Stimulated activated CD8-positive, alpha-beta memory T cell treated with anti-CD3 and anti-CD28 coated beads, Interleukin-15, amount 100 ng/mL, for 48 hours (primary cell): ENCODE measurements at places on chromosomes 2 and 18.

DNA sequence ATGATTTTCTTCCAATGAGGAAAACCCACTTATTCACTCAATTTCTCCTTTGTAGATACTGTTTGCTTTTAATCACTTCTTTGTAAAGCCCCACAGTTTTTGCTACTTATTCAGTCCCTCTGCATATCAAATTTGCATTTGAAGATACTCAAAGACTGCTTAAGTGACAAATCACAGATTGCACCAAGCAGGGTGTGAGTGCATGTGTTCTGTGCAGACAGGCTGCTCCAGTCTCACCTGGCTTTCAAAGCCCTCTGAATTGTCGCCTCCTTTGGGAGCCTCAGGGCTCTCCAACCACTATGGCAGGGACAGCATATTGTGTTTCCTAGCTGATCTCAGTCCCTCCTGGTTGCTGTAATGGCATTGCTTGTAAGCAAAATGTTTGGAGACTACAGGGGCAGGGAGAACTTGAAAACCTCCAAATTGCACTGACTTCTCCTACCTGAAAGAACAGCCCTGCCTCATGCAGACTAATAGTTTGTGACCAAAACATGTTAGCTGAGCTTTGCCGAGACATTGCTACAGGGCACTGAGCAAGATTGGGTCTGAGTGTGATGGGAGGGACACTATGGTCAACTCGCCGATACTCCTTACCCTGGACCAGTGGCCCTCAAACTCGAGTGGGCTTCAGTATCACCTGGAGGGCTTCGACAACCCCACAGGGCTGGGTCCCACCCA, 96.8 kb downstream of the POLE4 start:
- no peak for DNase-seq

- no peak for DNase-seq
These were observed 198.3 kb upstream of the NABP1 start for GRCh38 chr2:191479680-191480023.

- no peak for DNase-seq
These were observed 42.0 kb downstream of the CROCC2 start for GRCh38 chr2:240948086-240948485.

DNA sequence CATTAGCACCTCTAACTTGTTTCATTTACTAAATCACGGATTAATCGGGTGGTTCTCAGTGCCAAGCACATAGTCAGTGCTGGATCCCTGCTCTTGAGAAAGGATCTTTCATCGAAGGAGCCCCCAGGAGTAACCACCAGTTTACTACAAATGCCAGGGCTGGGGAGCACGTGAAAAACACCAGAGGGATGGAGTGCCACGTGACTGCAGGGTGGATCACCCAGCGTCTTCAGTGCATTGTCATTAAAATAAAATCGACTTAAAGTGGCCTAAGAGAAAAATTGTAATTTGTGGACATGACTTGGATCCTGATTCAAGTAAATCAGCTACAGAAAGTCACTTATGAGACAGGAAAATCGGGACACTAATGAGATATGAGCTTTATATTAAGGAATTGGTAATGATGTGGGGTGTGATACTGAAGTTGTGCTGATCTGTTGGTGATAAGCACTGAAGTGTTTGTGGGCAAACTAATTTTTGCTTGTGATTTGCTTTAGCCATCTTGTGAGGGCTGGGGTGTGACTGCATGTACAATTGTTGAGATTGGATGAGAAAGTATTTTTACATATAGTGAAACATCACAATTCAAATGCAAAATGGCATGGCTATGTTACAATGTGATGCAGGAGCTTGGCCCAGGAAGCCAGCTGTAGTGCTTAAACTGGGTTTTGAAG, 63.8 kb downstream of the NCK2 start:
- no peak for DNase-seq

- no peak for DNase-seq
These were observed 178.0 kb downstream of the ICOS start for GRCh38 chr2:204114295-204115136.

GRCh38 chr2:64779117-64779690, 125.5 kb upstream of the SERTAD2 start:
- no peak for DNase-seq

GRCh38 chr2:20519309-20519708, 72.4 kb downstream of the RHOB start:
- no peak for DNase-seq

GRCh38 chr18:21805771-21806366, 65.3 kb downstream of the MIB1 start:
- no peak for DNase-seq

- DNase-seq, result no peak
These were observed 35.4 kb downstream of the HJURP start for GRCh38 chr2:233818639-233819621.

DNA sequence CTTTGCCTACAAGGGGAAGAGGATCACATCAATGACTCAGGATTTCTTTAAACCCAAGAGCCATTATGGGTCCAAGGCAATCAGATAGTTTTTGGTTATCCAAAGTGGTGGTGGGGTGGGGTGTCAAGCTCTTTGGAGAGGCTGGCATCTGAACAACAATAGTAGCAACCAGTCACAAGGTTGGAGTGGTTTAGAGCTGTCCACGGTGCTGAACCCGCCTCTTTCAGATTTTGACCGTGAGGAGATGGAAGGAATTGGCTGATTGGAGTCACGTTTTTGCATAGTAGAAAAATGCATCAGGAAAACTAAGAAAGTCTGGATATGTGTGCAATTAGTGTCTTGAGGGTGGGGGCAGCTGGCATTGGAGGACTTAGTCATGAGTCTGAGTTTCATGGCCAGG, 159.9 kb downstream of the LOXHD1 start:
- no peak for DNase-seq

DNA sequence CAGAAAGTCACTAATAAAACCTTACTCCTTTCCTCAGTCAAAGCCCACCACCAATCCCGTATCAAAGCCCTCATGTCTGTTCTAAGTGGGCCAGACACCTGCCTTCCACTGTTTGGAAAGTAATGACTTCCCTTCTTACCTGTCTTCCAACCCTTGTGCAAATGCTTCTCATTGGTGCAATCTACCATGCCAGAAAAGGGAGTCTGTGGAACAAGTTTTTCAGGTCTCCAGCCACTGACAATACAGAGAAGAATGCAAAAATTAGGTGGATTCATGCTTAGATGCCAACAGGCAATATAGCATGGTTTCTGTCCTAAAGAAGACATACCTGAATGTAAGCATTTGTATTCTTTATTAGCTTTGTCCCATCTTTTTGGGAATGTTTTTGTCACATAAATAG, 1140.6 kb upstream of the LRRTM1 start:
- no peak for DNase-seq

DNA sequence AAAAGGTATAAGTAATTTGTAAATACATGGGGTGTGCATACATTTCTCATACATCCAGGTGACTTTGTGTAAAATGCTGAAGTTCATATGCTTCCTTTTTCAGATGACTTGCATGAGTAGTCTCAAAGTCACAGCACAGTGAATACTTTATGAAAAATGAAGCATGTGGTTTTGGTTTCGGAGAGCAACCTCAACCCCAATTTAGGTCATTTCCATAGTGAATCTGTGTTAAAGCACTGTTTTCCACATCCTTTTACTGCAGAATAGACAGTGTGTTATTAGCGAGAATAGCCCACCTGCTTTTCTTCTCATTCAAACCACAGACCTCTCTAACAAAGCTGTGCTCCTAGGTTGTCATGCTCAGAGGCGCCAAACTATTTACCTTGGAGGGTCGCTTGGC, 204.4 kb upstream of the RASGRP3 start:
- DNase-seq, result no peak

DNA sequence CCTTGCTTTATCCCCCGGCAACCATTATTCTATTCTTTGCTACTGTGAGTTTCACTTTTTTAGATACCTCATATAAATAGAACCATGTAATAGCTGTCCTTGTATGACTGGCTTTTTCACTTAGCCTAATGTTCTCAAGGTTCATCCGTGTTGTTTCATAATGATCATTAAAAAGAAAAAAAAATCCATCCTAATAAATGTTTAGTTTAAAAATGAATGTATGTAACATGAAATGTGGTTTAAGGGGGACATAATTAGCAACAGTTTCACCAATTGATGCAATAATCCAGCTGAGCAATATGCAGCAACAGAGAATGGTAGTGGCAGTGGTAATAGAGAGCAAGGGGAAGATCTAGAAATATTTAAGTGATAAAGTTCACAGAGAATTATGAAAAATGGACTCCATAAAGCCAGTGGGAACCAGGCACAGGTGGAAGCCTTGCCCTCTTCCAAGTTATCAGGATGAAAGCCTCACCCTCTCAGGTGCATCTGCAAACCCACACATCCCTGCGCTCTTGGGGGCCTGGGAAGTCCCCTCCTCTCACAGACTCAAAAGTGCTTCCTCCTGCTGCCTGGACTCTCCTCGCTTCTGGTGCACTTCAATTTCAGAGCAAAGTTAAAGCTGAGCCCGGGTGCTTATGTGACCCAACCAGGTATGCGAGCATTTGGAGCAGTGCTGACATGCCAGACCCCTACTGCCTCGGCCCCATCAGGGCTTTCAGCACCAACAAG, 1403.3 kb upstream of the SLC39A10 start:
- no peak for DNase-seq

DNA sequence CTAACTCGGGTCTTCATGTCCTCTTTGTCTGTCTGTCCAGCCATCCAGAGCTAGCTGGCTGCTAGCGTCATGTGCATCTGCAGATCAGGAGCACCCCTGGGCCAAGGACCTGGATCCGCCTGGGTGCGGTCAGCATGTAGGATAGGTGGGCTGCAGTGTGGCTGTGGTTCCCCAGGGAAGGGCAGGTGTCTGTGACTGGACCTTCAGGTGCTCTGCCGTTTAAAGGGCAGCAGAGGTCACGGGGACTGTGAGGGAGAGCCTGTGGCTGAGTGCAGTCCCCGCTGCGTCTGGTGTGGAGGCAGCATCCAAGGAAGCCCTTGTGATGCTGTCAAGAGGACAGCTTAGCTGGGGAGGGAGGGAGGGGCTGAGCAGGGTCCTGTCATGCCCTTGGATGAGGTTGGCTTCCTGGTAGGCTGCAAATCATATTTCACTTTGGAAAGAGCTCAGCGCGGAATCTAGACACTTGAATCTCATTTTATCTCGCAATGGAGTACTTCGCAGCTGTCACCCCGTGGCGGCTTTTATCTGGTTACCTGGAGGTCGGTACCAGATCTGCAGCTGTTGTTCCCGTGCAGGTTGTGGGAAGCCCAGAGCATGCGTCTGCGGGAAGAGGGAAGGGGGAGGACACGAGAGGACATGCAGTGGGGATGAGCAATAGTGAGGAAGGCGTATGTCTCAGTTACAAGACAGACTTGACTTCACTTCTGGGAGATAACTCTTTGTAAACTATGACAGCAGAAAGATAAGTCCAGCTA, 5.9 kb upstream of the RALB start:
- DNase-seq, result no peak

DNA sequence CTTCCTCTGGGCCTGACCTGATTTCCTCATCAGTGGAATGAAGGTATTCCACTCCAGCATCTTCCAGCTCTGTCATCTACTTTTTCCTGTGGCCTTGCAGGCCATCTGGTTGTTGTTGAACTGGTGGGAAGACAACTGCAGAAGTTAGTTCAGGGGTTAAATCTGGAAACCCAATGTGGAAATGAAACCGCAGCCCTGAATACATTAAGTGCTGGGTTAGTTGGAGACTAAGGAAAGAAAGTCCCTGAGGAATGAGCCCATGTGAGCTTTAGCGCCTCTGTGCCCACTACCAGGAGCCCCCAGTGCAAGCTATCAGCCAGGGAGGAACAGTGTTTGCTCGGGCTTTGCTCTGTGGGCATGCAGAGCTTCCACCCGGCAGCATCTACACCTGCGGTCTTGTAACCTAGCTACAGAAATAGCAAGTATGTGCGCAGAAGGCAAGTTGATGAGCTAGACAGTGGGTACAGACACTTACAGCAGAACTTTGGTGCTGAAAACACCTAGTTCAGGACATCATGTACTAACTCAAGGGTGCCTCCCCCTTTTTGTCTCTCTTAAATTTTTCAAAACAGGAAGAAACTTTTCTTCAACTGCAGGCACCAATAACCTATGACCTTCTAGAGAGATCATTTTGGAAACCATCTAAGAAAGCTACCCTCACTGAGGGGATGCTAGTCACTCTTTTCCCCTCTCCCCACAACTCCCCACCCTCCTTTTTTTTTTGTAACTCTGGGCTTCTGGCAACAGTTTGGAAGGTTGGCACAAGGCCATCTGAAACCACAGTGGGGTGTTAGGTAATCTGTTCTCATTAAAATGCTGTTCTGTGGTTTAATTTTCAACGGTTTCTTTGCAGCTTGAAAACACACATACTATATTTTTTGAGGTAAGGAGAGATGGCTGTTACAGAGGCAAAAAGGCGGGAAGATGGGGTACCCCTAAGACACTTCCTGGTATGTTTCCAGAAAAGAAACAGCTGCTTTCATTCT, 18.3 kb upstream of the CXCR4 start:
- DNase-seq, result peak; percentile 41

- DNase-seq, result no peak
These were observed 174.1 kb upstream of the RASGRP3 start for GRCh38 chr2:33302348-33302747.

- no peak for DNase-seq
These were observed 80.1 kb downstream of the CSRNP3 start for GRCh38 chr2:165549619-165550018.

GRCh38 chr2:8648441-8649213, 33.2 kb upstream of the ID2 start:
- no peak for DNase-seq

DNA sequence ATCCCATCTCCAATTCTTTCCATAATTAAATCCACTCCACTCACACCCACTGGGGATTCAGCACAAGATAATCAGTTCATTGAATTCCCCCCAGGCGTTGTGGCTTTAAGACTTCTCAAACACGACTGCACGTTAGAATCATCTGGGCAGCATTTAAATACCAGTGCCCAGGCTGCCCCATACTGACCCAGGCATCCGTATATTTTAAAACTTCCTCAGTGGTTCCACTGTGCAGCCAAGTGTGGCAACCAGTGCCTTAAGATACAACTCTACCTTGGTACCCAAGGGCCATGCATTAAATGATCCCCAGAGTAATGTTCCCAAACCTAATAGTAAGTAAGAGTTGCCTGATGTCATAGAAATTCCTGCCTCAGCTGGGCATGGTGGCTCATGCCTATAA, 54.3 kb upstream of the BZW1 start:
- no peak for DNase-seq

DNA sequence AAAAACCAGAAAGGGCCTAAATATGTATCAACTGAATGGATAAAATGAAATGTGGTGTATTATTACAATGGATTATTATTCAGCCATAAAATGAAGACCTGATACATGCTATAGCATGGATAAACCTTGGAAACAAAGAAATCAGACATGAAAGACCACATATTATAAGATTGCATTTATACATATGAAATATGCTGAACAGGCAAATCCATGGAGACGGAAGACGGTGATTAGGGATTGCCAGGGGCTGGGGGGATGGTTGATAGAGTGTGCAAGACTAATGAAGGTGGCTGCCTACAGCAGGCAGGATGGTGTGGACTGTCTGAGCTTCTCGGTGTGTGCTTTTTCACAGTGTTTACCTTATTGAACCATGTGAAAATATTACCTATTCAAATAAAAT, 11.4 kb upstream of the AFG3L2 start:
- no peak for DNase-seq
